Cardiac muscle cell (in vitro differentiated cells and primary cell): ENCODE measurements at places on chromosomes 1 and 21. TPM values are rescaled to one million over a fixed set of nuclear protein-coding genes. Genes with fewer than 3 reads are reported as not detected.

GRCh38 chr1:206551986-206552326 lies 44.6 kb downstream of the RASSF5 start:
- no peaks in the 10 kb centered on the region for H3K36me3 ChIP-seq
- H3K4me3 ChIP-seq = no peak overlapping the region
- peaks cover 34% of the 10 kb centered on the region for H3K4me1 ChIP-seq
- no peak overlapping the region for H3K27ac ChIP-seq
- H3K27me3 ChIP-seq = no peaks in the 10 kb centered on the region

GRCh38 chr1:86273066-86273465 lies 116.5 kb upstream of the COL24A1 start:
- no peak for DNase-seq
- no peak overlapping the region for H3K27ac ChIP-seq
- H3K4me1 ChIP-seq = no peaks in the 10 kb centered on the region
- no peak overlapping the region for H3K4me3 ChIP-seq

- peak overlapping the region; percentile 66 for H3K4me3 ChIP-seq
- H3K4me1 ChIP-seq = peaks cover 15% of the 10 kb centered on the region
- peak; percentile 86 for DNase-seq
- H3K27ac ChIP-seq = peak overlapping the region; percentile 99
Measured at GRCh38 chr1:244970236-244970743, 105.9 kb upstream of the HNRNPU start.

- H3K27me3 ChIP-seq = no peaks in the 10 kb centered on the region
- peak within 1 kb of the TSS; percentile 76 for H3K4me3 ChIP-seq
- H3K36me3 ChIP-seq = no peaks in the 10 kb centered on the region
- H3K27ac ChIP-seq = peak within 1 kb of the TSS; percentile 27
- H3K4me1 ChIP-seq = peaks cover 4% of the 10 kb centered on the region
Measured at GRCh38 chr1:48776393-48777218, at the start of gene BEND5. Gene BEND5 (minus strand): TSS chr1:48776891. CDS start chr1:48776831, 60 bp downstream.

GRCh38 chr21:22889445-22889844 lies 1891.2 kb downstream of the NCAM2 start:
- no peaks in the 10 kb centered on the region for H3K4me1 ChIP-seq
- no peak overlapping the region for H3K4me3 ChIP-seq
- H3K27me3 ChIP-seq = no peaks in the 10 kb centered on the region
- no peak for DNase-seq
- no peaks in the 10 kb centered on the region for H3K36me3 ChIP-seq

GRCh38 chr21:37071561-37072273 lies 1.2 kb downstream of the PIGP start:
- H3K27me3 ChIP-seq = no peaks in the 10 kb centered on the region
- H3K4me3 ChIP-seq = peak overlapping the region; percentile 81
- peak overlapping the region; percentile 98 for H3K27ac ChIP-seq
- no peaks in the 10 kb centered on the region for H3K36me3 ChIP-seq
- DNase-seq = peak; percentile 81
- peaks cover 8% of the 10 kb centered on the region for H3K4me1 ChIP-seq

- peaks cover 44% of the 10 kb centered on the region for H3K36me3 ChIP-seq
- H3K27me3 ChIP-seq = no peaks in the 10 kb centered on the region
- DNase-seq = no peak
Measured at GRCh38 chr1:81989524-81989923, 188.8 kb downstream of the ADGRL2 start.

- H3K27me3 ChIP-seq = no peaks in the 10 kb centered on the region
- no peak overlapping the region for H3K4me3 ChIP-seq
- H3K27ac ChIP-seq = no peak overlapping the region
- no peaks in the 10 kb centered on the region for H3K36me3 ChIP-seq
Measured at GRCh38 chr1:69755647-69756046, 187.9 kb downstream of the LRRC7 start.

DNA sequence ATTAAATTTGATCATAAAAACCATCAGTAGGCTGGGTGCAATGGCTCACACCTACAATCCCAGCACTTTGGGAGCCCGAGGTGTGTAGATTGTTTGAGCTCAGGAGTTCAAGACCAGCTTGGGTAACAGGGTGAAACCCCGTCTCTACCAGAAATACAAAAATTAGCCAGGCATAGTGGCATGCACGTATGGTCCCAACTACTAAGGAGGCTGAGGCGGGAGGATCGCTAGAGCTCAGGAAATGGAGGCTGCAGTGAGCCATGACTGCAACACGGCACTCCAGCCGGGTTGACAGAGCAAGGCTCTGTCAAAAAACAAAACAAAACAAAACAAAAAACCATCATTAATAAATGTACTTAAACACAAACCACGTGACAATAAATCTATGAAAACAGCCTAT lies 61.0 kb downstream of the ARID4B start:
- no peaks in the 10 kb centered on the region for H3K27me3 ChIP-seq
- DNase-seq = no peak
- no peak overlapping the region for H3K27ac ChIP-seq
- no peaks in the 10 kb centered on the region for H3K36me3 ChIP-seq
- peaks cover 6% of the 10 kb centered on the region for H3K4me1 ChIP-seq
- no peak overlapping the region for H3K4me3 ChIP-seq

DNA sequence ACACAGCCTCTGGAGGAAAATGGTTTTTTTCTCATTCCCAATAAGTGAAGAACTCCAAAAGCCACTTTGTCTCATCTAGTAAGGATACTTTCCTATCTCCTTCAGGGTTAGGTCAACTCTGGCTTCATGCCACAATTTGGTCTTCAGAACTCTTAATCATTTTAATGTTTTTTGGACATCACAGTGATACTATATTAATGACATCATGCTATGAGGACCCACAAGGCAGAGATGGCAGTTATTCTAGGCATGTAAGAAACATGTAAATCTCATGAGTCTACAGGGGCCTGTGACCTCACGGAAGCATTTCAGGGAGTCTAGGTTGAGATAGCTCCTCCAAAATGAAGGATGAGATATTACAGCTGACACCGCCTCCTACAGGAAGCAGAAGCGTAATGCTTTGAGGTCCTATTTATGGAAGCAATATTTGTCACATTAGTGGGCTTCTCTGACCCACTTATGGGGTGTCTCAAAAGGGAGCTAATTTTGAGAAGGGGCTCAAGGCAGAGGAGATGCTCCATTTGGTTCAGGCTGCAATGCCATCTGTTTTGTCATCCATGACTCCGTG lies 5.0 kb upstream of the GPR137B start:
- H3K4me3 ChIP-seq = no peak overlapping the region
- H3K27ac ChIP-seq = no peak overlapping the region
- H3K27me3 ChIP-seq = peaks cover 70% of the 10 kb centered on the region
- DNase-seq = no peak
- H3K36me3 ChIP-seq = no peaks in the 10 kb centered on the region

- no peak for DNase-seq
- no peaks in the 10 kb centered on the region for H3K27me3 ChIP-seq
- H3K4me1 ChIP-seq = no peaks in the 10 kb centered on the region
- no peaks in the 10 kb centered on the region for H3K36me3 ChIP-seq
- no peak overlapping the region for H3K27ac ChIP-seq
- no peak overlapping the region for H3K4me3 ChIP-seq
Measured at GRCh38 chr1:93434088-93434487, 13.8 kb upstream of the FNBP1L start.

DNA sequence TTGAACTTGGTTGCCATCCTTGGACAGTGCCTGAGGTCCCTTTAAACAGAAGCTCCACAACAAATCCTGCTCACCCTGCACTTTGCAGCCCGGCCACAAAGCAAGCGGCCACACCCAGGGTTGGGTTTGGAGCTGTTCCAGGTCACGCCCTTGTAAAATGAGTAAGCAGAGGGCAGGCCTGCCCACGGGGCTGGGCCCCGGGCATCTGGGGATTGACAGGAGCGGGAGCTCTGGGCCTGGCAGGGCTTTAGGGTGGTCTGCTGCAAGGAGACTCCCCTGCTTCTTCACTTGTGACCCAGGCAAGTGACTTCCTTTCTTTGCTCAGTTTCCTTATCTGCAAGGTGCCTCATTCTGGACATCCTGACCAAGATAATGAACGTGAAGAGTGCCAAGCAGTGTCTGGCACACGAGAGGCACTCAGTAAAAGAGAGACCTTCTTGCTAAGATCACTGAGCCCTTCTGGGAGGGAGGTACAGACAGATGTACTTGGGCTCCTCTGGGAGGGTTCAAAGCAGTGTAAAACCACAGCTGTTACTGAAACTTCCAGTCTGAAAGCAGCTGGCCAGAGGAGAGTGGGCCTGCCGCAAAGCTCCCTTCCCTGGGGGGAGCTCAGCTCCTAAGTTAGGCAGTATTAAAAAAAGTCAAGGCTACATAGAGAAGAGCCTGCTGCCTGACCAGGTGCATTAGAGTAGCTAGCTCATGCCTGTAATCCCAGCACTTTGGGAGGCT lies 2.6 kb downstream of the E2F2 start:
- H3K27me3 ChIP-seq = peaks cover 9% of the 10 kb centered on the region
- H3K4me1 ChIP-seq = peaks cover 6% of the 10 kb centered on the region
- H3K36me3 ChIP-seq = no peaks in the 10 kb centered on the region
- H3K27ac ChIP-seq = no peak overlapping the region

GRCh38 chr21:14497825-14498224 lies 48.3 kb downstream of the SAMSN1 start:
- no peak overlapping the region for H3K27ac ChIP-seq
- H3K36me3 ChIP-seq = no peaks in the 10 kb centered on the region
- no peaks in the 10 kb centered on the region for H3K27me3 ChIP-seq

GRCh38 chr1:8674481-8674880 lies 143.0 kb downstream of the RERE start:
- no peaks in the 10 kb centered on the region for H3K27me3 ChIP-seq
- DNase-seq = no peak
- no peaks in the 10 kb centered on the region for H3K36me3 ChIP-seq
- no peak overlapping the region for H3K4me3 ChIP-seq

DNA sequence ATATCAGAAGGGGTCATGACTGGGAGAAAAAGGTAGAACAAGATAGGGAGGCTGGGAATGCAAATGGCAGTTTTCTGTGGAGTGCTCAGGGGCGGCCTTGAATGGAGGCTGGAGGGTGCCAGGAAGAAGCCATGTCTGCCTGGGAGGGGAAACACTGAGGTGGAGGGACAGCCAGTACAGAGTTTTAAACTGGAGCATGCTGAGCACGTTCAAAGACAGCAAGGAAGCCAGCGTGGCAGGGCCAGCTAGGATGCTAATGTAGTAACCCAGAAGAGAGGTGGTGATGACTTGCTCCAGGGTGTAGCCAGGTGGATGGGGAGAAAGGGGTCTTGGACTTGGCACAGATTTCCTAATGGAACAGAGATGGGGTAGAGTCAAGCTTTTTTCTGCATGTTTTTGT lies 445.8 kb upstream of the VAMP3 start:
- no peaks in the 10 kb centered on the region for H3K36me3 ChIP-seq
- H3K4me3 ChIP-seq = no peak overlapping the region
- H3K4me1 ChIP-seq = no peaks in the 10 kb centered on the region

DNA sequence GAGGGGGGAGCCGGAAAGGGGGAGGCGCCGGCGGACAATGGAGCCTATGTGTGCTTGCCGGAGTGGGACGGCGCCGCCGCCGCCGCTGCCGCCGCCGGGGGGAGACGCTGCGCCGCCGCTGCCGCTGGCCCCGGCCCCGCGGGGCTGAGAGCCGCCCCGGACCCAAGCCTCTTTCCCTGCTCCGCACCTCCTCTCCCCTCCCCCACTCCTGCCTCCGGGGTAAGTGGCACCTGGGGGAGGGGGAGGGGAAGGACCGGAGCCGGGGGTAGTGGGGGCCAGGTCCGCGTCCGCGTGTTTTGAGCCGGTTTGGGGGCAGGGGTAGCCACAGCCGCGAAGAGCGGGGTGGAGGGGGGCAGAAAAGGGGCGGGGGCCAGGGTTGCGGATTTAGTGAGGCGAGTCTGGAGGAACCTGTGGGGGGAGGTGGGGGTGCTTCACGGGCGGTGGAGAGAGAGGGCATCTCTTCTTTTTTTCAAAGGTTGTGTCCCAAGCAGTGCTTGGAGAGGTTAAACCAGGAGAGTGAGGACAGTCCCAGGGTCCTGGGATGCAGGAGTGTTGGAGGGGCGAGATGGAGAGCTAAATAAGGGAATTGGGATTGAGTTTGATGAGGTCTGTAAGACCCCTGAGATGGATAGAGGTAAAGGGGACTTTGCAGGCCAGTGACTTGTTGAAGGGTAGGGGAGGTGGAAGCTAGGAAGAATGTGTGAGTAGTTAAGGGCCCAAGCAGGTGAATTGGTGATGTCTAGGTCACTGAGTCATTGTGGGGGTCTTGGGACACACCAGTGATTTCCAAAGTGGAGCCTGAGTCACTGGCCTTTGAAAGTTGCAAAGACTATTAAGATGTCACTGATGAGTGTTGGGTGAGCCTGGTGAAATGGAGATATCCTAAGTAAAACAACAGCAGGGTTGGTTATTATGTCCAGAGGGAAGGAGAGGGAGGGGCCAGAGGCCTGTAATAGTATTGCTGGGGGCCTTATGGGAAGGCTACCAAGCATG lies 59.1 kb downstream of the BCL9 start:
- H3K27ac ChIP-seq = peak overlapping the region; percentile 93
- peak; percentile 23 for DNase-seq
- H3K4me1 ChIP-seq = peaks cover 7% of the 10 kb centered on the region
- H3K4me3 ChIP-seq = peak overlapping the region; percentile 96
- H3K27me3 ChIP-seq = no peaks in the 10 kb centered on the region

DNA sequence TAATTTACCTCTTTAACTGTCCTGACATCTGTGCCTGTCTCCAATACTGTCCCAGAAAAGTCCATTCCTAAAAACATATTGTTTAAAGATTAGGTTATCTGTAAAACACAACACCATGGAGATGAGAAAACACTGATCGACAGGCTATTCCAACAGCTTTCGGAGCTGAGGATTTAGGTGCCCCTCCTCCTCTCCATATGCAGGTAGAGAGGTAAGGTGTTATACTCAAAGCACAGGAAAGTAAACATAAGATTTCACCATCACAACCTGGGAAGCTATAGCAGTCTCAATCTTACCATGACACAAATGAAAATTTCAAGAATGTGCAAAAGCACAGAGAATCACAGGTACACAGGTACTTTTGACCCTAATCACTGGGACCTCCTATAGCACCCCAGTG lies 60.9 kb upstream of the RASAL2 start:
- no peak for DNase-seq
- H3K27ac ChIP-seq = no peak overlapping the region
- no peaks in the 10 kb centered on the region for H3K27me3 ChIP-seq
- no peaks in the 10 kb centered on the region for H3K36me3 ChIP-seq
- H3K4me3 ChIP-seq = no peak overlapping the region

GRCh38 chr1:84960371-84960770 lies 36.5 kb downstream of the MCOLN2 start:
- H3K4me1 ChIP-seq = peaks cover 6% of the 10 kb centered on the region
- H3K4me3 ChIP-seq = no peak overlapping the region
- no peak overlapping the region for H3K27ac ChIP-seq
- no peaks in the 10 kb centered on the region for H3K27me3 ChIP-seq

HFM1 gene
- 6.3 and 8.3 TPM in 2 replicates for total RNA-seq

KRTAP13-2 gene
- not detected in 2 replicates for total RNA-seq

AUNIP gene
- 3.0 and 4.4 TPM in 2 replicates for total RNA-seq

SIM2 gene
- total RNA-seq = not detected in 2 replicates

HRNR gene
- not detected in 2 replicates for total RNA-seq

ATP1A2 gene
- 19.3 and 40.9 TPM in 2 replicates for total RNA-seq
